ENCODE measurements at places on chromosomes 5 and 9.

- DNase-seq = no peak
Measured at GRCh38 chr5:171152382-171152781, 156.7 kb upstream of the TLX3 start.

DNA sequence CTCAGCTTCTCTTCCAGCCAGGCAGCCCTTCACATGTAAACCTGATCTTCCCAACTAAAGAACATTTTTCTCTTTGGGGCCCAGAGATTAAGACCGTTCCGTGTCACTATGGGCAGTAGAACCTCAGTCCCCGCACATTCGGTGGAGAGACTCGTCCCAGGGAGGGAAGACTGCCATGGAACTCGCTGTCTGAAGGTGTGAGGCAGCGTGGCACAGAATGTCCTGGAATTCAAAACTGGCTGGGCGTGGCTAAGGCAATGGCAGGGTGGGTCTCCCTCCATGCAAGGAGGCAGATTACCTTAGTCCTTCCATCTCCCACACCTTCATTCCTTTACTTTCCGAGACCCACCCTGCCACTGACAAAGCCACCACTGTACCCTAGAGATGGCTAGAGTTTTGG is 57.4 kb upstream of the ZNF354A start:
- no peak for DNase-seq

DNA sequence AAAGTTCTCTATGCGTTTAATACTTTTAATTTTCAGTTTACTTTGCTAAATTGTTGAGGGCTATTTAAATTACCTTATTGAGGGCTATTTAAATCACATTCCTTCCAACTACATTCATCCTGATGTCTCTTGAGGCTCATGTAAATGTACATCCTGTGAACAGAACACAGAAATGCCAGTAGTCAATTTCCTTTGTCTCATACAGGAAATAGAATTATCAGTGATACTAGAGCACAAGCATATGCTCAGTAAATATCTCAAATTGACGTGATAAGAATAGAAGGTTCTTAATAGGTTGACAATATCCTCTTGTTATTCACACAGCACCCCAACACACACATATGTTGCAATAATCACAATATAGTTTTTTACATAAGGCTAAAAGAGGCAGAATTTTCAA is 449.0 kb downstream of the CYLC2 start:
- no peak for DNase-seq

DNA sequence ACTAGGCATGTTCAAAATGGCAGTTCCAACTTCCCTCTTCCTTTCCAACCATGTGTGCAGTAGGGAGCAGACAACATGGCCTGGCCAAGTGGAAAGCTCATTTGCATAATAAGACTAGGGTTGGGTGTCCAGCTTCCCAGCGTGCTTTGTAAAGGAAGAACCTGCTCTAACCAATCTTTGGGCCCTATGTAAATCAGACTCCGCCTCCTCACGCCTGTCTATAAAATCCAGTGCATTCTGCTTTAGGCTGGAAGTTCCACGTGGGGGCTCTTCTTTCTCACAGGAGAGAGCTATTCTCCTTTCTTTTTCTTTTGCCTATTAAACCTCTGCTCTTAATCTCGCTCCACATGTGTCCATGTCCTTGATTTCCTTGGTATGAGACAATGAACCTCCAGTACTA is 83.4 kb downstream of the GCNT1 start:
- no peak for DNase-seq

- no peak for DNase-seq
Measured at GRCh38 chr5:125595095-125595494, 828.1 kb upstream of the GRAMD2B start.

DNA sequence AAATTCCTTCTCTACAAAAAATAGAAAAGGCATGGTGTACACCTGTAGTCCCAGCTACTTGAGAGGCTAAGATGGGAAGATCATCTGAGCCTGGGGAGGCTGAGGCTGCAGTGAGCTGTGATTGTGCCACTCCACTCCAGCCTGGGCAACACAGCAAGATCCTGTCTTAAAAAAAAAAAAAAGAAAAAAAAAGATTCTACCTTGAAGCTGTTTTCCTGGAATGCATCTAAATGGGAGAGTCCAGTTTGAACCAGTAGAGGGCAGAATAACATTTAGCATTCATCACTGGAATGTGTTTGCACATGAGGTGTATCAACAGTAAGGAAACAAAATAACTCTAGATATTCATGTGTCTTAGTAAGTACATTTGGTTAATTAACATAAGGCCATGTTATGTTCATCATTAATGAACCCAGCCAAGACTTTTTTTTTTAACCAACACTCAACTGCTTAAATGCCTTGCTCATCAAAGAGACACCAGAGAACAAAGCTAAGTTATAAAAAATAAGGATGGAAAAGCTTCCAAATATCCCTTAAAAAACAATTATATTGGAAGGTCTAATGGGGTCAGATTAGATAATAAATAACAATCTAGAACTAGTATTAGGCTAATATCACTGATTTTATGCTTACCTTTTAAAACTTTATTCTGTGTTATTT is 16.1 kb downstream of the IFNE start:
- no peak for DNase-seq

DNA sequence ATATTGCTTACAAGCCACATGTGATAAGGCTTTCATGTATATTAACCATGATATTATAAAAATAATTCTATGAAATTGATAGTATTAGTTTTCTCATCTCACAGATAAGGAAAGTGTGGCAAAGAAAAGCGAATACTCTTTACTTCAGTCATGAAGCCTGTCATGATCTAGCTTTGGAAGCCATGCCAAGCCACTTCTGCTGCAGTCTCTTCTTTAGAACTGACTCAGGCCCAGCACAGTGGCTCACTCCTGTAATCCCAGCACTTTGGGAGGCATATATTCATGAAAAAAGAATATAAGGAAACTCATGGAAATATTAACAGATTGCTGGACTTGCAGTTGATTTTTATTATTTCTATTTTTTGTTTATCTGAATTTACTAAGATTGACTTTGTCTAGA is 42.9 kb upstream of the PJA2 start:
- DNase-seq = no peak

- no peak for DNase-seq
Measured at GRCh38 chr5:122030251-122030650, 47.8 kb downstream of the LOX start.

GRCh38 chr9:131028221-131028884 is 19.4 kb downstream of the LAMC3 start:
- no peak for DNase-seq

DNA sequence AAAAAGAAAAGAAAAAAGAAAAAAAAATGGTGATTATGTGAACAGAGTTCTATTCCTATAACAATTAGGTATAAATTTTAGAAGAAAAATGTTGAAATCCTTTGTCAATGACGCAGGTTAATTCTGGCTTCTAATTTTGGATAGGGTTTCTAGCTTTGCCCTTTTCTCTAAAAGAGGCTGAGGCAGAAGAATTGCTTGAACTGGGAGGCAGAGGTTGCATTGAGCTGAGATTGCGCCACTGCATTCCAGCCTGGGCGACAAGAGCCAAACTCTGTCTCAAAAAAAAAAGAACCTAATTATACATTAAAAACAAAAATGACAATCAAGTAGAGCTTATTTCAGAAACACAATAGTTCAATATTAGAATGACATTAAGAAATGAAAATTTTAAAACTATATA is 2.9 kb downstream of the STXBP1 start:
- DNase-seq = no peak

DNA sequence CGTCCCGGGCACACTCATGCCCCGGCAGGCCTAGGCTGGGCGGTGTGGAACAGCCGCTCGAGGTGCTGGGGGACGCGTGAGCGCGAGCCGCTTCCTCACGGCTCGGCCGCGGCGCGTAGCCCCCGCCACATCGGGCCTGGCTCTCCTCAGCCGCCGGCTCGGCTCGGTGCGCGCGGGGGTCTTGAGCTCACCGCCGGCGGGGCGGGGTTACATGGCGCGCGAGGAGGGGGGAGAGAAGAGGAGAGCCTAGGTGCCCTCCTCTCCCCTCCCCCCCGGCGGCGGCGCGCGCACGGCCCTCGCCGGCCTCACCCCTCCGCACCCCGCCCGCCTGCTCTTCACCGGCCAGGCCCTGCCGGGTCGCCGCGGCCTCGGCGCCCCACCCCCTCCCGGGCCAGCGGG is 7.7 kb downstream of the RANBP6 start:
- peak; percentile 69 for DNase-seq

DNA sequence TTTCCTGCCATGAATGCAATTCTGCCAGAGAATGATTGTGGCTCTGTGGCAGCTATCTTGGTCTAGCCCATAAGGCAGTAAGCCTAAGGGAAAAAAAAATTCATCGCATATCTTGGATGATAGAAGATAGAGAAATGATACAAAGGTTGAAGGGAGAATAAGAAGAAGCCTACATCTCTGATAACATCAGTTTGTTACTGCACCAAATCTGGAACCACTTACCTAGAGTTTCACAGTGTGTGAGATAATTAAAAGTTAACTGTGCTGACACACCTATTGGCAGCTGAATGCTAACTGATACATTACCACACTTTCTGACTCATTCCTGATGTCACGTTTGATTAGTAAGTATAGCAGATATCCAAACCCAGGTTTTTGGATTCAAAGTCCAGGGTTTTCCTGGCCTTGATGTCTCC is 91.6 kb upstream of the TAF11L2 start:
- DNase-seq = no peak

- DNase-seq = no peak
Measured at GRCh38 chr9:89383721-89384300, 65.5 kb downstream of the SECISBP2 start.

- DNase-seq = no peak
Measured at GRCh38 chr5:137622850-137623249, 113.0 kb downstream of the KLHL3 start.

GRCh38 chr5:179836225-179837019 is 15.7 kb downstream of the SQSTM1 start:
- DNase-seq = peak; percentile 23

DNA sequence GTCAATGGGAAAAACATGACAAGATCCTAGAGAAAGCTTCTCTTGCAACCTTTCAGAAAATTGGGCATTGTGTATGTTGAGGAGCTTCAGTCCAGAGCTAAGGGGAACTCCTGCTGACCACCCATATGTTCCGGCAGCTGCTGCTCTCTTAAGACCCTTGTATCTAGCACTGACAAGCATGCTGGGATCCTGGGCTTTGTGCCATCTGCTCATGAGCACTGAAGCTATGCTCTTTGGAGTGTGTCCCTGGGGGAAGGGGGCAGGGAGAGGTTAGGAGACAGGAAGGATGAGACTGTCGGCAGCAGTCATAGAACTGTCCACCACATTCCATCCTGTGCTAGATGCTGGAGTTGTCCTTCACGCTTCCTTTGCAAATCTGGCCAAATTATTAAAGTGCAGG is 109.3 kb downstream of the JAKMIP2 start:
- no peak for DNase-seq

GRCh38 chr9:89358376-89358916 is 40.1 kb downstream of the SECISBP2 start:
- no peak for DNase-seq

- DNase-seq = no peak
Measured at GRCh38 chr5:37637165-37637845, 202.5 kb downstream of the GDNF start.

DNA sequence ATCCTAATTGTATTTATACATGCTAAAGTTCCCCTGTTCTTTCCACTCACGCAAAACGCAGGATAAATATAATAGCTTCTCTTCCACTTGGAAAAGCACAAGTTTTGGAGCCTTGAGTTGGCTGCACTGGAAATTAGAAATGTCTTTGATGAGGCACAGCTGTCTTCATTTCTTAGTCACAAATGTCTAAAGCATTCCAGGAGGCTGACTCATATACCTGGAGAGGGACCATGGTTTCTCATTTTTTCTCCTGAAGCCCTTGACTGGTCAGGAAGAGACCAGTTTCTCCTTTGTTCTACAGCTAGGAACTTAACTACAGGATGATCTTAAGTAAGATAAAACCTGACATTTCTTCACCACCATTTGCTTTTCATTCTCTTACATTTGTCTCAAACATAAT is 16.2 kb downstream of the MTX3 start:
- DNase-seq = no peak

- no peak for DNase-seq
Measured at GRCh38 chr9:12163723-12164458, 529.3 kb upstream of the TYRP1 start.

DNA sequence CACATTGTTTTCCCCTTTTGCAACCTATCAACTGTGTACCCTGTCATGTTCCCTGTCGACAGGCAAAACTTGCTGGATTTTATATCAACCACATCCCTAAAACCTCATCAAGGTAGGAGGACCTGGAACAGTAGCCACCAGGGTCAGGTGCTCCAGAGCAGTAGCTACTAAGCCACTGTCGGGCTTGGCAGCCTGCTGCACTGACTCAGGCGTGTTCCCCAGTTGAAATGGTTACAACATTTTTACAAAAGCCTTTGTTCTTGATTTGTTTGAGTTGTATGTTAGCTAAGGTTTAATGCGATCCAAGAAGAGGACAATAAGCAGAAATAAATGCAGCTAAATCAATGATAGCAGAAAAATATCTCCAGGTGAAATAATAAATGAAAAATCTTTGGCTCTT is 407.4 kb upstream of the TLE4 start:
- no peak for DNase-seq

DNA sequence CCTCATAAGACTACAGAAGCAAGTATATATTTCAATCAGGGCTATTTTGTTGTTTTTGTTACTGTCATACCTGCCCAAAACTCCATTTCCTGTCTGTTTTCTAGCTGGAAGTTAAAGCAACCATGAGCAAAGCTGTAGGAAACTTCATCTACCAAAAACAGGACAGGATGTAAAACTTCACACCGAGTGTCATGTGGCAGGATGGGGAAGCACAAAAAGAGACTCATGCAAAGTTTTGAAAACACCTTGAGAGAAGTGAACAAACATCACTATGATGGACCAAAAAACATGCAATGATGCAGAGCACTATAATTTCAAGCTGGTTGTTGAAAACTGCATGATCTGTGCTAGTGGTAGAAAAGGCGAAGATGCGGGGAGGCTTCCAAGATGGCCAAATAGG is 6.3 kb upstream of the GZMA start:
- DNase-seq = no peak

GRCh38 chr5:179605026-179605833 is 18.2 kb downstream of the HNRNPH1 start:
- DNase-seq = no peak

DNA sequence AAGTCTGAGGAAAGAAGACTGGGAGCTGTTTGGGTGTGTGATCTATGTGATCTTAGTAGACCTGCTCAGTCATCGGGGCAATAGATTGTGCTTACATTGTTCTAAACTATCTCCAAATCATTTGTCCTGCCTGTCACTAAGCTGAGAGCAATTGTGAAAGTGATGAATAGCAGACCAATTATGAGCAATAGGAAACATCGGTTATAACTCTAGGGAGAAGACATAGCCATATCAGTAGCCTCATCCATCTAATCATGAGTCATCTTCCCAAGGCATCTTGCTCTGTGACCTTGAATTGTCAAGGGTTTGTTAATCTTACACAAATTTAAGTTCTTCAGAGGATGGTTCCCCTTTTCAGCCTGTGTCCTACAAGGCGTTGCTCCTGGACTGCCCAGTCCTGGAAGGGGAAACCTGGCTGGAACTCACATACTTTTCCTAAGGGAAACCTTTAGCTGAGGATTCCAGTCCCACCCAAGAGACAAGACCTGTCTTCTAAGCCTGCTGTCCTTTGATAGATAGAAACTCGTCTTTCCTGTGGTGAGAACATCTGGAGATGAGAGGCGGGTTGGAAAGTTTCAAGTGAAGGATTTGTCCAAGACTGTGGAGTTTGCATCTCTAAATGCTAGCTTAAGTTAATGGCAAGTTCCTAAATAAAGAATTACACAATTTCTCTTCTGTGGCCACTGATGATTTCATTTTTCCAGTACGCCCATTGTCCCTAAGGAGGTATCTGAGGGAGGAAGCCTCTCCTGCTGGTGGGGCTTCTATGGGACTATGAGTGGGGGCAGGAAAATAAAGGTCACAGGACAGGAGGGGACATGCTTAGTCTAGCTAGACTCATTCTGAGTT is 53.9 kb upstream of the TRIM32 start:
- no peak for DNase-seq
